ENCODE measurements at places on chromosomes 6 and 20.

- DNase-seq, result no peak
Measured at GRCh38 chr6:99879431-99879830, 114.6 kb downstream of the MCHR2 start.

- no peak for DNase-seq
Measured at GRCh38 chr20:57826666-57827287, 117.0 kb upstream of the PMEPA1 start.

GRCh38 chr6:73566954-73567591 lies 46.2 kb upstream of the EEF1A1 start:
- DNase-seq, result no peak

DNA sequence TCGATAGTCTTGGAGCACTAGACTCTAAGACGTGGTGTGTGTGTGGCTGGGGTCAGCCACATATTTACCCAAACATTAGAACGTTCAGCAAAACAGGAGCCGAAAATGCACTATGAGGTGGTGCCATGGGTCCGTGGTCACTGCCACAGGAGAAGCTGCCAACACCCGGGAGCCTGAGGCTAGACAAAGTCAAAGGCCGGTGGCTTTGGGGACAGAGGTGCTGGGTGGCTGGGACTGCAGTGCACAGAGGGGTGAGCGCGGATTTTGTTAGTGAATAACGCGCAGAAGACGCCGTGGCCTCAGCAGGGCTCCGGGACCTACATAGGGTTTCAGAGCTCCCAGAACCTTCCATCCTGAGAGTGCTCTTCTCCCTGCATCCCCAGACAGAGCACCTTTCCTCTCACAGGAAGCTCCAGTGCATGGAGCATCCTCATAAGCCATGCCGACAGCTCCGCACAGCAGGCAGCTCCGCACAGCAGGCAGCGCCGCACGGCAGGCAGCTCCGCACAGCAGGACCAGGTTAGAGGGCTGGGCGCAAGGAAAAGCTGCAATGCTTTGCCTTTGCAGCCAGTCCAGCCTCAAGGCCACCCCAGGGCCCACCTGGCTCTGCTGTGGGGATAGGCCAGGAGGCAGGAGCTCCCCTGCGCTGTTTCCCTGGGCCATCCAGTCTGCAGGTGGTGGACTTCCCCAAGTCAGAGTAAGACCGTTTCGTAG lies 304.1 kb downstream of the TAF4 start:
- DNase-seq, result no peak
